HCT116 (cell line): ENCODE measurements at places on chromosomes 1 and 21. TPM values are rescaled to one million over a fixed set of nuclear protein-coding genes. Genes with fewer than 3 reads are reported as not detected.

GRCh38 chr1:156136970-156137483 lies 16.4 kb upstream of the SEMA4A start:
- no peak overlapping the region for H3K27ac ChIP-seq
- DNase-seq, result no peak
- no peaks in the 10 kb centered on the region for H3K4me1 ChIP-seq
- H3K27me3 ChIP-seq, result no peaks in the 10 kb centered on the region
- no peak overlapping the region for H3K4me3 ChIP-seq
- H3K36me3 ChIP-seq, result peaks cover 52% of the 10 kb centered on the region

DNA sequence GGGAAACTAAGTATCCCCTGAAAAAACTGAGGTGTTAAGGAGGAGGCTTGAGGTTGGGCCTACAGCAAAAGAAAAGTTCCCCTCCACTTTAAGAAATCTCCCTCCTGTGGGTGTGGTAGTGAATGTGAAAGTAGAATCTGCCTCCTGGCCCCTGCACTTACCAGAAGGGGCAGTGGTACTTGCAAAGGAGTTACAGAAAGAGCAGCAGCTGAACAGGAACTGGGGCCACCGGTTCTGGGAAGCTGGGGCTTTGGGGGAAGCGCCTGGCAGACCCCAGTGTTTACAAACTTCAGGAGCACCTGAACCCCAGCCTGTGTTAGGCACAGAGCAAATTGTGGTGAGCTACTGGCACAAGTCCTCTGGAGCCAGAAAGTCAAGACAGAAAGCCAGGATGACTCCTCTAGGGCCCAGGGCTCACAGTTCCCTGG lies 250.2 kb upstream of the FGGY start:
- H3K4me1 ChIP-seq, result no peaks in the 10 kb centered on the region
- no peak overlapping the region for H3K27ac ChIP-seq
- DNase-seq, result no peak
- no peaks in the 10 kb centered on the region for H3K36me3 ChIP-seq
- H3K27me3 ChIP-seq, result no peaks in the 10 kb centered on the region

DNA sequence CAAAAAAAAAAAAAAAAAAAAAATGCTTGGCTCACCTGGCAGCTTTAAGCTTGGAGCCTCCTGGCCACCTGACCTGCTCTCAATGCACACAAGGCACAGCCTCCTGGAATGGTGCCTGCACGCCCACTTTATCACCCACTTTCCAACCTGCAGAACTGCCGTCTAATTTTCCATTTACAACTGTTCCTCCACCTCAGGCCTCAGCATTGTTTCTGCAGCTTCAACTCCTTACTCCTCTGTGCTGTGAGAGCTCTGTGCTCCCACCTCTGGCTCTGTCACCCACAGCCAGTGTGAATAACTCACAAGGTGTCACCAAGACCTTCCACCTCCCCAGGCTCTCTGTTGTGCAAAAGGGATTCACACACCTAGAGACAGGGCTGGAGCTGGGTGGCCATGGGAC lies 38.7 kb upstream of the GPR157 start:
- DNase-seq, result no peak
- H3K4me1 ChIP-seq, result peaks cover 28% of the 10 kb centered on the region
- no peaks in the 10 kb centered on the region; the same call in 1 of the 2 replicates for H3K27me3 ChIP-seq
- H3K4me3 ChIP-seq, result no peak overlapping the region
- H3K27ac ChIP-seq, result no peak overlapping the region

- no peak overlapping the region for H3K4me3 ChIP-seq
- no peak overlapping the region for H3K27ac ChIP-seq
- H3K27me3 ChIP-seq, result no peaks in the 10 kb centered on the region
- H3K36me3 ChIP-seq, result no peaks in the 10 kb centered on the region
- DNase-seq, result no peak
Measured at GRCh38 chr1:116881879-116882520, 27.7 kb upstream of the PTGFRN start.

DNA sequence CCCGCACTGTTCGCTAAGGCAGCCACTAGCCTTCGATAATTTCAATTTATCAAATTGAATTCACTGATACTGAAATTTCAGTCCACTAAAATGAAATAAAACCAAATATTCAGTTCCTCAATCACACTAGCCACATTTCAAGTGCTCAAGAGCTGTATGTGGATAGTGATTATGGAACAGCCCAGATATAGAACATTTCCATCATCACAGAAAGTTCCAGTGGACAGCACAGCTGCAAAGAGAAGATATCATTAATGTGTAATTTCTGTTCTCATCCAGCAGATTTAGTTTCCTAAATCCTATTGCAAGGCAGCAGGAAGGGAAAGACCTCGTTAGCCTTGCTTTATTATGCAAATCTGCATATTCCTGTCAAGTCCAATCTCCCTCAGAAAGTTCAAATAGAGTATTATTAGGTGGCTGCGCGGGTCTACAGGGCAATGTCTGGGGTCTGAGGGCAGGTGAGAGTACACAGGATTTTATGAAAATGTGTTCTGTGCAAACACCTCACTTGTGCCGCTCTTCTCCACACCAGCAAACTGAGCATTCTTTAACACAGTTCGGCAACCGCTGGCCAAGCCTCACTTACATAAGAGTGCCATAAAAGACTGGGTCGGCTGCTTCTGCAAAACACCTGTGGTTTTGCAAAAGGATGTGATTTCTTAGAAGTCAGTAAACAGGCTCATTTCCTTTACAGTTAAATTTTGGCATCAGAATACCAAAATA lies 22.4 kb downstream of the CAPZB start:
- H3K27ac ChIP-seq, result no peak overlapping the region
- H3K4me3 ChIP-seq, result no peak overlapping the region
- no peak for DNase-seq
- H3K27me3 ChIP-seq, result no peaks in the 10 kb centered on the region

GRCh38 chr1:27365372-27366112 lies 1.2 kb downstream of the MAP3K6 start:
- peak overlapping the region; percentile 100 for H3K27ac ChIP-seq
- no peaks in the 10 kb centered on the region for H3K27me3 ChIP-seq
- H3K36me3 ChIP-seq, result peaks cover 4% of the 10 kb centered on the region; the same call in 1 of the 2 replicates

DNA sequence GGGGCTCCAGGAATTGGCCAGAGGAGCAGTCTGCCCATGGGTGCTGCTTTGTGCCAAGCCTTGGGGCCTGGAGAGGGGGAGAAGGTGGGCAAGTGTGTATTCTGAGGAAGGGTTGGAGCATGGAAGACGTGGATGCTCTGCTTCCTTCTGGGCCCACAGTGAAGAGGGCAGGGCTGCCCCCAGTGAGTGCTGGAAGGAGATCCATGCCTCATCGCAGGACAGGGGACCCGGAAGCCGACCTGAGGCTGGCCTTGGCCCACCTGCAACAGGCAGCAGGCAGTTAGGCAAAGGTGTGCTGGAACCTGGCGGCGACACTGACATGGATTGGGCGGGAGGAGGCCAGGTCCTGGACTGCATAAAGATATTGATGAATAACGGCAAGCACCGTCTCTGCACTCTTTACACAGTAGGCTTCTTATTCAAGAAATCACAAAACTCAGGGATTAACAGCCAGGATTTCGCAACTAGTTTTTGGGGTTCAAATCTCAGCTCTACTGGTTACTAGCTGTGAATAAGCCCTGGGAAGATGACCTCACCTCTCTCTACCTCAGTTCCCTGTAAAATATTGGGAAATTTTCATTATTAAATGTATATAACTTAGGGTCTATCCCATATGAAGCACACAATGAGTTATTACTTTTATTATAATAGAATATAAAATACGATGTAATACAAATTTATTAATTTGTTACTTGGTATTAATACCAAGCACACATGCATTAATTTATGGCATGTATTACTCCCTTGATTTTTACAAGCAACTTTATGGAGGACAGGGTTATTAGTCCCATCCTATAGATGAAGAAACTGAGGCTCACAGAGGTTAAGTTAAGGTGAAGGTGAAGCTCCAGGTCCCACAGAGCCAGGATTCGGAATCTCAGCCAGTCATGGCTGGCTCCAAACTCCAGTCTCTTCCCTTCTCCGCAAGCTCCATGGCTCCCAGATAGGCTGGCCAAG lies 62.3 kb downstream of the DHRS3 start:
- no peaks in the 10 kb centered on the region for H3K27me3 ChIP-seq
- H3K36me3 ChIP-seq, result no peaks in the 10 kb centered on the region
- peaks cover 44% of the 10 kb centered on the region for H3K4me1 ChIP-seq
- H3K4me3 ChIP-seq, result no peak overlapping the region

GRCh38 chr1:20867847-20868246 lies 80.7 kb upstream of the HP1BP3 start:
- no peaks in the 10 kb centered on the region for H3K4me1 ChIP-seq
- H3K27ac ChIP-seq, result no peak overlapping the region
- no peaks in the 10 kb centered on the region for H3K27me3 ChIP-seq
- no peaks in the 10 kb centered on the region for H3K36me3 ChIP-seq
- H3K4me3 ChIP-seq, result no peak overlapping the region

DNA sequence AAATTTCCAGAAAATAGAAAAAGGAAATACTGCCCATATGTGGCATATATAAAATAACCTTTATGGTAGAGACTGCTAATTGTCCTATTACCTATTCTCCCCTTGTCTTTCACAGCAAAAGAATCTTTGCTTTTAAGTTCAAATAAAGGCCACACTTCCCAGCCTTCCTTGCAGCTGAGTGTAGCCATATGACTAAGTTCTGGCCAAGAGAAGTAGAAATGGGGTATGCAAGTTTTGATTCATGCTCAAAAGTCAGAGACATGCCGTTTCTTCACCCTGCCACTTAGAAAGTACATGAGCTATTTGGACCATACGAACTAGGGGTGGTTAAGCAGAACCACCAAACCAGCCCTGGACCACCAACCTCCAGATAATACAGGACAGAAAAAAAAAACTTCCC lies 18.3 kb upstream of the S100A2 start:
- H3K36me3 ChIP-seq, result no peaks in the 10 kb centered on the region
- H3K27ac ChIP-seq, result no peak overlapping the region
- DNase-seq, result no peak
- H3K4me1 ChIP-seq, result no peaks in the 10 kb centered on the region
- no peak overlapping the region for H3K4me3 ChIP-seq

- no peak overlapping the region for H3K4me3 ChIP-seq
- no peaks in the 10 kb centered on the region for H3K27me3 ChIP-seq
- H3K4me1 ChIP-seq, result no peaks in the 10 kb centered on the region
- no peak overlapping the region for H3K27ac ChIP-seq
- DNase-seq, result no peak
- H3K36me3 ChIP-seq, result no peaks in the 10 kb centered on the region
Measured at GRCh38 chr1:64236541-64236954, 33.1 kb downstream of the UBE2U start.

- no peak overlapping the region for H3K4me3 ChIP-seq
- no peaks in the 10 kb centered on the region for H3K27me3 ChIP-seq
- H3K27ac ChIP-seq, result no peak overlapping the region
- no peaks in the 10 kb centered on the region for H3K36me3 ChIP-seq
- DNase-seq, result no peak
Measured at GRCh38 chr1:119594376-119594775, 53.7 kb downstream of the ZNF697 start.

GRCh38 chr1:172897738-172898137 lies 153.0 kb downstream of the TNFSF18 start:
- peaks cover 10% of the 10 kb centered on the region for H3K36me3 ChIP-seq
- H3K27me3 ChIP-seq, result no peaks in the 10 kb centered on the region
- DNase-seq, result no peak
- H3K27ac ChIP-seq, result peak overlapping the region; percentile 93
- peaks cover 90% of the 10 kb centered on the region for H3K4me1 ChIP-seq

DNA sequence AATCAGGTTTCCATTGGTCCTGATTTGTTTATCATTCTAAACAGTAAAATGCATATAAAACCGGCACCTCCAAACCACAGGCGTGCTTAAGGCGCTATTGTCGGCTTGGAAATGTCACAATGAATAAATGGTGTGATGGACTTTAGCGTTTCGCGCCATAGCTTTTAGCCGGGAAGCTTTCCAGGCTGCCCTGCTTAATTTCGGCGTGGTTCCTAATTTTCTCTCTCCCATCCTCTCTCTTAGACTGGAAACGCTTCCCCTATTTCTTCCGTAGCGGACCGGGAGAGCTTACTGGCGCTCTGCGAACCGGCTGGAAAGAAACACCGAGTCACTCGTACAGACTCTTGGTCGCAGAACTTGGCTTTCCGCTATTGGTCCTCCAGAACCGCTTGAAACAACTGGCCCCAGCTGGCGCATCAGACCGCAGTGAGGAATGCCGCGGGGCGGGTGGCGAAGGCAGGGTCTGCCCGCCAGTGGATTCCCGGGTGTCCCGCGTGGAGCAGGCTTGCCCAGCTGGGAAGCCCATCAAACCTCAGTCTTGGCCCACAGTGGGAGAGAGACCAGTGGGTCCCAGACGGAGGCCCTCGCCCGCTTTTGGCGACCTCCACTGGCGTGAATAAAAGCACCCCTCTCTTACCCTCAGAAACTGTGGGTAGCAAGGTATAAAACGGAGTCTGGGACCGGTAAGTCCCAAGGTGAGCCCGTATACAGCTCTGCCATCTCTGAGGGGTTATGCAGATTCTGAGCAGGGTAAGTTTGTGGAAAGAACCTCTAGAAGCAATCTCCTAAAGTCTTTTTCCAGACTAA lies 4.0 kb upstream of the LHX8 start:
- H3K4me1 ChIP-seq, result no peaks in the 10 kb centered on the region
- 0 out of 2 replicates have a peak, but pooled peaks cover 4% of the 10 kb centered on the region for H3K27me3 ChIP-seq
- H3K4me3 ChIP-seq, result no peak overlapping the region
- DNase-seq, result no peak
- H3K27ac ChIP-seq, result no peak overlapping the region

- H3K4me3 ChIP-seq, result no peak overlapping the region
- no peaks in the 10 kb centered on the region for H3K27me3 ChIP-seq
- no peaks in the 10 kb centered on the region for H3K36me3 ChIP-seq
- no peaks in the 10 kb centered on the region for H3K4me1 ChIP-seq
Measured at GRCh38 chr1:6168947-6169586, 11.1 kb downstream of the CHD5 start.

- H3K36me3 ChIP-seq, result no peaks in the 10 kb centered on the region
- no peak overlapping the region for H3K27ac ChIP-seq
- no peak overlapping the region for H3K4me3 ChIP-seq
- peaks cover under 1% of the 10 kb centered on the region; the same call in 1 of the 2 replicates for H3K4me1 ChIP-seq
- H3K27me3 ChIP-seq, result no peaks in the 10 kb centered on the region
- no peak for DNase-seq
Measured at GRCh38 chr1:6007318-6008083, 15.3 kb upstream of the NPHP4 start.

GRCh38 chr1:182391362-182392049 lies at the start of gene GLUL:
Gene GLUL (minus strand): TSS chr1:182391790. CDS start chr1:182388737, 3,053 bp downstream.
- no peaks in the 10 kb centered on the region for H3K27me3 ChIP-seq
- H3K4me3 ChIP-seq, result peak within 1 kb of the TSS; percentile 71
- H3K36me3 ChIP-seq, result peaks cover 23% of the 10 kb centered on the region
- H3K4me1 ChIP-seq, result peaks cover 13% of the 10 kb centered on the region

GRCh38 chr1:84350104-84350503 lies 48.2 kb upstream of the DNASE2B start:
- H3K36me3 ChIP-seq, result no peaks in the 10 kb centered on the region
- H3K4me1 ChIP-seq, result peaks cover 94% of the 10 kb centered on the region
- H3K27me3 ChIP-seq, result no peaks in the 10 kb centered on the region
- no peak for DNase-seq
- H3K27ac ChIP-seq, result peak overlapping the region; percentile 97

- no peak overlapping the region for H3K27ac ChIP-seq
- H3K4me3 ChIP-seq, result no peak overlapping the region
- DNase-seq, result no peak
- peaks cover 9% of the 10 kb centered on the region for H3K27me3 ChIP-seq
- no peaks in the 10 kb centered on the region for H3K4me1 ChIP-seq
- no peaks in the 10 kb centered on the region for H3K36me3 ChIP-seq
Measured at GRCh38 chr1:29756498-29756897, 520.2 kb downstream of the PTPRU start.

Gene RNF186
- total RNA-seq, result not detected

Gene SH2D1B
- total RNA-seq, result 0.12 TPM

Gene FMN2
- not detected for total RNA-seq

Gene OR10Z1
- not detected for total RNA-seq

Gene LDLRAD2
- total RNA-seq, result not detected

Gene CRYBG2
- 10.5 TPM for total RNA-seq

Gene MFSD2A
- 8.0 TPM for total RNA-seq
